Activated CD8-positive, alpha-beta memory T cell treated with anti-CD3 and anti-CD28 coated beads, Interleukin-2, amount 10 ng/mL, durations not matched to agents 7 days and 5 days (primary cell): ENCODE measurements at places on chromosomes 4 and X.

- H3K4me1 ChIP-seq, result peaks cover 3% of the 10 kb centered on the region
- H3K4me3 ChIP-seq, result no peak overlapping the region
- no peaks in the 10 kb centered on the region for H3K36me3 ChIP-seq
- H3K27ac ChIP-seq, result peak overlapping the region; percentile 42
Measured at GRCh38 chr4:8478801-8479744, 38.5 kb downstream of the TRMT44 start.

- H3K4me3 ChIP-seq, result no peak overlapping the region
- H3K27me3 ChIP-seq, result no peaks in the 10 kb centered on the region
- H3K4me1 ChIP-seq, result no peaks in the 10 kb centered on the region
Measured at GRCh38 chr4:186823989-186824388, 100.3 kb upstream of the FAT1 start.

- no peak overlapping the region for H3K27ac ChIP-seq
- H3K4me1 ChIP-seq, result no peaks in the 10 kb centered on the region
- H3K4me3 ChIP-seq, result no peak overlapping the region
- H3K27me3 ChIP-seq, result no peaks in the 10 kb centered on the region
- H3K36me3 ChIP-seq, result no peaks in the 10 kb centered on the region
Measured at GRCh38 chr4:157043131-157043530, 32.8 kb upstream of the GLRB start.

DNA sequence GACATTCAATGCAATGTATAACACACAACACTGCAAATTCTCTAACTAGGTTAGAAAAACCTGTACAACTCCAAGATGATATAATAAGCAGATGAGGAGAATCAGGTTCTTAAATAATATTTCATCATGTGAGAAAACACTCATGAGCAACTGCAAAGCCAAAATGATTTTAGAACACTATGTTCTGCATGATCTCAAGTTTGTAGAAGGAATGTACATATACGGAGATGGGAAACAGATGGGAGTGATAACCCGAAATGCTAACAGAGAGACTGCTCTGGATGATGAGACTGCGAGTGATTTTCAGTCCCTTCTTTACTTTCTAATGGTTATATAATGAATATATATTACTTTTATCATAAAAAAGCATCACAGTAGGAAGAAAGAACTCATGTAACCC, 80.9 kb downstream of the PCYT1B start:
- no peak for DNase-seq
- no peaks in the 10 kb centered on the region for H3K36me3 ChIP-seq
- H3K4me1 ChIP-seq, result no peaks in the 10 kb centered on the region
- no peak overlapping the region for H3K27ac ChIP-seq
- peaks cover 5% of the 10 kb centered on the region for H3K27me3 ChIP-seq

- H3K36me3 ChIP-seq, result peaks cover 19% of the 10 kb centered on the region
- peak overlapping the region; percentile 10 for H3K4me3 ChIP-seq
- peaks cover 12% of the 10 kb centered on the region for H3K4me1 ChIP-seq
- H3K27me3 ChIP-seq, result no peaks in the 10 kb centered on the region
- DNase-seq, result peak; percentile 77
- peak overlapping the region; percentile 56 for H3K27ac ChIP-seq
Measured at GRCh38 chr4:173288296-173288695, 45.9 kb downstream of the HMGB2 start.

DNA sequence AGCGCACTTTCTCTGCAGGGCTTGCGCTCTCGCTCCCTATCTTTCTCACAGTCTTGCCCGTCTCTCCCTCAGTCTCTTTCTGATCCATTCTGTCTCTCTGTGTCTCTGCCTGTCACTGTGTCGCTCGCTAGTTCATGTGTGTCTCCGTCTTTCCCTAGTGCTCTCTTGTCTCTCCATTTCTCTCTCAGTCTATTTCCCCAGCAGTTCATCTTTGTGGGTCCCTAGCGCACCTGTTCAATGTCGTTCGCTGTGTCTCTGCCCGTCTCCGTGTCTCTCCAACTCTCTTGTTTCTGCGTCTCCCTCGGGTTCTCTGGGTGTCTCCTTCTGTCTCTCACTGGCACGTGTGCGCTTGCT, 1.5 kb downstream of the GPR101 start:
- peaks cover 72% of the 10 kb centered on the region for H3K27me3 ChIP-seq
- DNase-seq, result no peak
- no peak overlapping the region for H3K27ac ChIP-seq

DNA sequence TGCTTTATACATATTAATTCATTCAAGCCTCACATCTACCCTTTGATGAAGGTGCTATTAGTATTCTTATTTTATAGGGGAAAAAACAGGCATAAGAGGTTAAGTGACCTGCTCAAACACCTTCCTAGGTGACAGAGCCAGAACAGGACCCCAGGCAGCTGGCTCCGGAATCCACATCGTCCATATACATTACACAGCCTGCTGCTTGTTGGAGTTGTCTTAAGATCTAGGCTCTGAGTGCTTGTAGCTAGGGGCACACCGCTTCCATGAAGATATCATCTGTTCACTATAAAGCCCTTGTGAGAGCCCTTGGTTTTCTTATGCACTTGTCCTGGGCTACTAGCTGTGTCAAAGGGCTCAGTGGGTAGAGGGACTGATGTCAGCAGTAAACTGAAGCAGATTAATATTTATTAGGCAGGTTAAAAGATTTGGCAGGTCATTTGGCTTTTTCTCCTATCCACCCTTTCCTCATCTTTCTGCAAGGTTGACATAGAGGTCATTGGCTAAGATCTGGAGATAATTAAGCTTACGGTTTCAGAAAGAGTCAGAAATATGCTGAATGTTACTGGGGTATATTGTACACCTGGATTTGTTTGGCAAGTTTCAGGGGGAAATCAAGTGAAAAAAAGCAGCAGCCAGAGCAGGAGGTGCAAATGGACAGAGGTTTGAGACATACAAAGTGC, 195.4 kb downstream of the SOWAHB start:
- DNase-seq, result no peak
- H3K36me3 ChIP-seq, result no peaks in the 10 kb centered on the region
- H3K4me1 ChIP-seq, result peaks cover 3% of the 10 kb centered on the region
